ENCODE measurements at places on chromosomes 6 and 20.

- DNase-seq, result no peak
Observed at GRCh38 chr6:164640956-164641355, 668.4 kb downstream of the C6orf118 start.

GRCh38 chr6:107847844-107848802 lies 24.0 kb upstream of the SCML4 start:
- peak; percentile 72 for DNase-seq

DNA sequence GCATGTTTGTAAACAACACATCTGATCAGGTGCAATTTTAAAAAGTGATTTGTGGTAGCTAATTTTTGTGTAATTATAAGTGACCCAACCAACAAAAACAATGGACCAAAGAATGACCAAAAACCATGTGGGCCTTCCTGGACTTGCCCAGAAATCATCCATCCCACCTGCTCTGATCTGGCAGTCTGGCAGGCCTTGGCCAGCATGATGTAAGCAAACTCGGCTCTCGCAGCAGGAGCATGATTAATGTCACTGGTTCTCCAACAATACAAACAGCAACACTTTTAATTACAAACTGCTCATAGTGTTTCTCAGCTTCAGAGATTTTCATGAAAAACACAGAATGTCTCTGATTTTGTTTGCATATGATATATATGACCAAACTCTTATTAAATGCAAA lies 16.1 kb downstream of the TP53INP2 start:
- DNase-seq, result no peak

GRCh38 chr6:47592131-47592840 lies 106.1 kb upstream of the ADGRF4 start:
- no peak for DNase-seq

GRCh38 chr20:14937021-14937420 lies 599.6 kb upstream of the FLRT3 start:
- DNase-seq, result no peak

GRCh38 chr20:43863330-43863729 lies 51.3 kb upstream of the TOX2 start:
- no peak for DNase-seq

GRCh38 chr6:46948699-46949098 lies 27.0 kb upstream of the ADGRF5 start:
- DNase-seq, result no peak

DNA sequence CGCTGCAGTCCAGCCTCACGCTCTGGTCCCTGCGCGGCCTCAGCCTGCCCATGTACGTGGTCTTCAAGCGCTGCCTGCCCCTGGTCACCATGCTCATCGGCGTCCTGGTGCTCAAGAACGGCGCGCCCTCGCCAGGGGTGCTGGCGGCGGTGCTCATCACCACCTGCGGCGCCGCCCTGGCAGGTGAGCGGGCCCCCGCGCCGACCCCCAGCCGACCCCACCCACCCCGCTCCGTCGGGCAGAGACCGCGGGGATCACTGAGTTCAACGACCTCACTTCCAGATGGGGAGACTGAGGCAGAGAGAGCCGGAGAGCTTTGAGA lies 545 bp downstream of the SLC35D3 start:
- DNase-seq, result no peak

DNA sequence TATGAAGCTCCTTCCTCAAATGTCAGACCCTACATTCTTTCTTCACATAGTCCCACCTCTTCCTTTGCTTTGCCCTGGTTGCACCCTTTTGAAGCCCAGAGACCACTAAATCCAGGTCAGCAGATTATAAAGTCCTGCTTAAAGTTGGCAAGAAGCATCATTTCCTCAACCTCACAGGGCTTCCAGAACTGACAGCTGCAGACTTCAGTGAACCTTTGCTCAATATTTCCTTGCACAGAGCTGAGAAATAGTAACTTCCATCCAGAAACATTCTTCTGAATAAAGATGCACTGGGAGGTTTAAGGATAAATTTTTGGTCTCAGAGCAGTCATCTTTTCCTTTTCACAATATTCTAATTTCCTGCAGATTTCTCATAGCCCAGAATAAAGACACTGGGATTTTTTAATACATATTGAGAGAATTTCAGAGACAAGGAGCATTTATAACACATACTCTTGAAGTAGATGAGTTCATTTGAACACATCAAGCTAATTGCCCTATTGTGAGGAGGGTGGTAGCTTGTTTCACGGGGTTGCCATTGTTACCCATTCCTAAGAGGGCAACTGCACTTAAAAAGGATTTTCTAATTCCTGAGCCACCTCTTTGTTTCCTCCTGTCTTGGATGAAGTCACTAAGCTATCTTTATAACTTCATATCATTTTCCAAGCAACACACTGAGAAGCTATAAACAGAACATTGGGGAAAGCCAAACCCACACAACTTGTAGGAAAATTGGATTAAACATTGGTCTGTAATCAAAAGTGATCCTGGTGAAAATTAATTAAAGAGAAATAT lies 150.2 kb upstream of the PLN start:
- no peak for DNase-seq

DNA sequence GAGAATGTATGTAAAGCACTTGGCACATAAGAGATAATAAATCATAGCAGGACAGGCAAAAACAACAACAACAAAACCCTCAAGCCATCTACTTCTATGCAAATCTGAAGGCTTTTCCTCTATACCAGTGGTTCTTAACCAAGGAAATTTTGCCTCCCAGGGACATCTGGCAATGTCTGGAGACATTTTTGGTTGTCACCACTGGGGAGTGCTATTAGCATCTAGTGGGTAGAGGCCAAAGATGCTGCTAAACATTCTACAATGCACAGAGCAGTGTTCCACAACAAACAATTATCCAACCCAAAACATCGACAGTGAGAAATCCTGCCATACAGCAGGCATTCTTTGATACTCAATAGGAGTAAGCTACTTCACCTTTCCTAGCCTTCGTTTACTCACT lies 28.2 kb downstream of the NDRG3 start:
- DNase-seq, result no peak

DNA sequence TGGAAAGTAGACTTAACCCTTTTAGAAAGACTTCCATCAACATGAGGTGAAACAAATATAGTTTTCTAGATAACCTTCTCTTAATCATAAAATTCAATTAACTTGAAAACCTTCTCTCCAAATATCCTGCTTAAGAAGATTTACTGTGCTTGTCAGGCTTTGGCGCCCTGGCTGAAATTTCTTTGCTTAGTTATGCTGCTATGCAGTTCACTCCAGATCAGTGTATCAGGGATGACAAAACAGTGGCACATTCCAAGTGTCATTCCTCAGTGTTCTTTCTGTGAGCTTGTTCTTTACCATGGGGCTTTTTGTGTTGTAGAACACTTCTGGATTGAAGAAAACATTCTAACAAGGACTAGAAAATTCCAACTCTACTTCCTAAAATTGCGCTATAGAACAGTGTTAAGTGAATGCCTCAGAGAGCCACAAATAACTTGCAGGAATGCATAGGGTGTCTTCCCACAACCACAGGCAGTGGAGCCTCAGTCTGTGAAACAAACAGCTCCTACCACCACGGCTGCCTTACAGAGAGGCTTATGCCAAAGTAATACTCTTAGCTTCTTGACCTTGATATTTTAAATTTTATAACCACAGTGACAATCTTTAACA lies 443.6 kb downstream of the CDC5L start:
- no peak for DNase-seq
